ENCODE measurements at places on chromosomes 4 and X.
A peak's percentile ranks its signal among the peaks of the same experiment; 100 is the strongest.

GRCh38 chr4:2837904-2838496, 5.6 kb upstream of the ADD1 start:
- DNase-seq = peak; percentile 11

GRCh38 chr4:115834441-115834840, 721.0 kb upstream of the NDST4 start:
- DNase-seq = no peak

DNA sequence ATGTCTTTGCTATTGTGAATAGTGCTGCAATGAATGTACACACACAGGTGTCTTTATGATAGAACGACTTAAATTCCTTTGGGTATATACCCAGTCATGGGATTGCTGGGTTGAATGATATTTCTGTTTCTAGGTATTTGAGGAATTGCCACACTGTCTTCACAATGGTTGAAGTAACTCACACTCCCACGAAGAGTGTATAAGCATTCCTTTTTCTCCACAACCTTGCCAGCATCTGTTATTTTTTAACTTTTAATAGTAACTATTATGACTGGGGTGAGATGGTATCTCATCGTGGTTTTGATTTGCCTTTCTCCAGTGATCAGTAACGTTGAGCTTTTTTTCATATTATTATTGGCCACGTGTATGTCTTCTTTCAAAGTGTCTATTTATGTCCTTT, 17.6 kb upstream of the DCUN1D4 start:
- DNase-seq = no peak

GRCh38 chr4:184373886-184374405, 100.4 kb downstream of the IRF2 start:
- DNase-seq = no peak

- no peak for DNase-seq
Observed at GRCh38 chr4:184510401-184510800, 36.1 kb upstream of the IRF2 start.

DNA sequence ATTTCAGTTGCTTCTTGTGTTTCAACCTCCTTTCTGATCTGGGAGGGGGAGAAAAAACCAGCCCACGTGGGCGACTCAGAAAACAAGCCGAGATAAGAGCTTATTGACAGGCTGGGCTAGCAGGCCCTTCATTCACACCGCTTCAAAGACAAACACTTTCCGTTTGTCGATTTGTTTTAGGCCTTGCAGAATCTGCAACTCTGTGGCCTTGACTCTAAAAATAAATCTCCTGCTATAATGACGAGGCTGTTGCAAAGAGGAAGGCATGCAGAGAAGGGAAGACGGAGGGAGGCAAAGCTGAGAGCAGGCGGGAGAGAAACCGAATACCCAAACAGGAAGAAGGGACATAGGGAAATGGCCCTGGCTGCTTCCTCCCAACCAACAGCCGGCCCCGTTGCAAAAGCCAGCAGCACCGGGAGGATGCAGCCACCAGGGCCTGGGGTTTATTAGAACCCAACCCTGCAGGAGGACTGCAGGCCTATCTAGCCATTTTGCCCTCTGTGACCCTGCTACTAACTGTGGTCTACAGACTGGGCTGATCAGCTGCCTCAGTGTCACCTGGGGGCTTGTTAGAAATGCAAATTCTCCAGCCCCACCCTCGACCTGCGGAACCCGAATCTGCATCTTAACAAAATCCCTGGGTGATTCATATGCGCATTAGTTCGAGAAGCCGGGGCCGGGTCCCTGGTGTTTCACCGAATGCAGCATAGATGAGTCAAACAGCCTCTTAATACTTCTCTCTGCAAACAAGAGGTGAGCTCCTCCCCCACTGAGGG, 325.5 kb downstream of the BCOR start:
- peak; percentile 75 for DNase-seq

DNA sequence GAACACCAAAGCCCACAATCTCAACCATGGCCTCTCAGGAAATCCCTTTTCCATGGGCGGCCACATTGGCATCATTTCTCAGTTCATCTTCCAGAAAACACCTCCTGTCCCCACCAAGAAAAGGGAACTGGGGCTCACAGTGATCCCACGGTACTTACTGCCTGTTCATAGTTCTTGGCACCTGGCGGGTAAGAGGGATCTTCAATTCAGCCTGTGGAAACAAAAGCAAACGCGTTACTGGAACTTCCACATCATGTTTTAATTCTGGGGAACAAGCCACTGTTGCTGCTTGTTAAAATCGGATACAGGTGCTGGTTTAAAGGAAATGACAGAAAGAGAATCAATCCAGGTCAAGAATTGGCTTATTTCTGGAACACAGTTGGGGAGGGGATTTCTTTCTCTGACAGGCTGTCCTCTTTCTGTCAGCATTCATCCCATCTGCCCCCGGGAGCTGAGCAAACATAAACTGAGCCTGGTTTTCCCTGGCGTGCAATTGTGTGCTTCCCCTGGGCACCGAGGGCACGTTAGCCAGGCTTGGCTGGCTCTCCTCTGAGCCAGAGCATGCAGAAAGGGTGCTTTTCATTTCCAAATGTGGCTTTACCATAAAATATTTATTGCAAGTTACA, 16.8 kb downstream of the CLNK start:
- DNase-seq = no peak

GRCh38 chr4:146134761-146135445, 40.6 kb upstream of the LSM6 start:
- no peak for DNase-seq

GRCh38 chr4:1846580-1846979, 9.4 kb downstream of the LETM1 start:
- DNase-seq = no peak

DNA sequence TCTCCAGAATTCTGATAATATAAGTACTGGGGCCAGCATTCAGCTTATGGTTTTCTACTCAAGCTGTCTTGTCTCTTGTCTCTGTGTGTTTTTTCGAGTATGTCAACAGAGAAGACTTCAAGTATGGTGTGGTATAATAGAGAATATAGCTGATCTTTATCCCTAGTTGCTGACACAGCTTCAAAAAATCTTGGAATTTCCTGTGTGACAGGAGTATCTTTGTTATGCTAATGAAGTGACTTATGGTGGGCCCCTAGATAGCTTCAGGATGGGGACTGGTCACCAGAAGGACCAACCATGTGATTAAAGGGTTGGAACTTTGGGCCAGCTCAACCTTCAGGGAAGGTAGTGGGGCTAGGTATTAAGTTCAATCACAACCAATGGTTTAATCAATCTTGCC, 2.9 kb downstream of the GPRASP3 start:
- no peak for DNase-seq

DNA sequence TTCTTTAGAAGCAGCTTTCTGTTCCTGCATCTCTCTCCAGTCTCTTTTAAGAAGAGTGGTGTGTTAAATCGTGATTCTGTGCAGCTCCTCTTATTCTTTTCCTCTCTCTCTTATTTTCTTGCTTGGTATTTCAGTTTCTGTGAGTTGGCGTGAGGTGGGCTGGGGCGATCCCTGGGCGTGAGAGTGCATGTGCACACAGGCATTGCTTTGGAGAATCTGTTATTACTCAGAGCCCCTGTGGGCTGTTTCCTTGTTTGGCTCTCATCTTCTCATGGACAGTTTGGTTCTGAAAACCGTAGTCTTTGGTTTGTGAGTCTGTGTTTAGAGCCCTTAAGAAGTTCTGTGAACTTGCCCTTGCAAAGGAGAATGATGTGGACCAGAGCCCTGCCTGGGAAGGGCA, 97.2 kb upstream of the CLNK start:
- DNase-seq = no peak

GRCh38 chr4:23353200-23353599, 536.6 kb downstream of the PPARGC1A start:
- DNase-seq = no peak

DNA sequence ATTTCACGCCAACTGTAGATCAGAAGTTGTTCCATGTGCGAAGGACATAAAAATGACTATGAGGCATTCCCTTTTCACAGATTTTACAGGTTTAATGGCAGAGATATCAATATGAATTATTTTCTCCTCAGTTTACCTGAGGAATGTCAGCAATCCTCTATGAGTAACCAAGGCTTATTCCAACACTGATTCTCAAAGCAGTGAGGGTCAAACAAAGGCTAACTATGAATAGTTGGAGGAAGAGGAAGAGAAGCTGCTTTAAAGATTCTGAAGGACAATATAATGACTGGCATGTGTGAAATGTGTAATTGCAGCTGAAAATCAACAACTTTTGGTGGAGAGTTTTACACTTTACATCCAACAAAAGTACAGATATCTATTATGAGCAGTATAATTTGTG, 29.1 kb downstream of the NAF1 start:
- DNase-seq = no peak

- DNase-seq = no peak
Observed at GRCh38 chr4:1887052-1887451, 15.9 kb downstream of the NSD2 start.

DNA sequence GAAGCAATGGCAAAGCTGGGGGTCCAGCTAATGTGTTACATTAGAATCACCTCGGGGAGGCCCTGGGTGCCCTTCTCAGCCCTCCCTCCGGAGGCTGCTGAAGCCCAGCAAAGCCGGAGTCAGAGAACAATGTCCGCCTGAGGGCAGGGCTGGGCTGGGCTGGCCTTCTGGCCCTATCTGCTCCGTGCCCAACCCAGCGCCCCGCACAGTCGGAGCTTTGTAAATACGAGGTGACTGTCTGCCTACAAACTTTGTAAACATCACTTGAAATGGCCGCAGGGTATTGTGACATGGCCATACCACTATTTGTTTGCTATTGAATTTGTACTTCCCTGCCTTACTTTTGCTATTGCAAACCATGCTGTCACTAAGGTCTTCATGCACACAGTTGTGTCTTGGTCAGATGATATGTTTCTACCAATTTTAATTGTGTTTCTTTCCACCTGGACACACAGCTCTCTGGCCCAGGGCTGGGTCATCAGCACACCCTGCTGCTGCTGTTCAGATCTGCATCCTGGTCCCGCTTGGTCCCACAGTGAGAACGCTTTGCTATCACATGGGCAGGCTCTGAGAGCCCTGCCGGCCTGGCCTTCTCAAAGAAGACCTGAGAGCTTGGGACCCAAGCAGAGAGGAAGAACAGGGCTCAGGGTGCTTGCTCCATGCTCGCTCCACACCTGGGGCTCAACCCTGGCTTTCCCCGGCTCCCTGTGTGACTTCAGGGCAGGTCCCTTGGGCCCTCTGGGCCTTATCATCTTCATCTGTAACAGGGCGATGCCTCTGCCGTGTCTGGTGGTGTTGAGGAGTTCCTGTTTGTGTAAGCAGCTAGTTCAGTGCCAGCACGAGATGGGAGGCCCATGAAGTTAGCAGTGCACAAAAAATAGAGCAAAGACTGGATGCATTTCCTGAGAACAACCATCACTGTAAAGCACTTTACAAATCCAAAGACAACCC, 2.3 kb downstream of the S100P start:
- peak; percentile 76 for DNase-seq

DNA sequence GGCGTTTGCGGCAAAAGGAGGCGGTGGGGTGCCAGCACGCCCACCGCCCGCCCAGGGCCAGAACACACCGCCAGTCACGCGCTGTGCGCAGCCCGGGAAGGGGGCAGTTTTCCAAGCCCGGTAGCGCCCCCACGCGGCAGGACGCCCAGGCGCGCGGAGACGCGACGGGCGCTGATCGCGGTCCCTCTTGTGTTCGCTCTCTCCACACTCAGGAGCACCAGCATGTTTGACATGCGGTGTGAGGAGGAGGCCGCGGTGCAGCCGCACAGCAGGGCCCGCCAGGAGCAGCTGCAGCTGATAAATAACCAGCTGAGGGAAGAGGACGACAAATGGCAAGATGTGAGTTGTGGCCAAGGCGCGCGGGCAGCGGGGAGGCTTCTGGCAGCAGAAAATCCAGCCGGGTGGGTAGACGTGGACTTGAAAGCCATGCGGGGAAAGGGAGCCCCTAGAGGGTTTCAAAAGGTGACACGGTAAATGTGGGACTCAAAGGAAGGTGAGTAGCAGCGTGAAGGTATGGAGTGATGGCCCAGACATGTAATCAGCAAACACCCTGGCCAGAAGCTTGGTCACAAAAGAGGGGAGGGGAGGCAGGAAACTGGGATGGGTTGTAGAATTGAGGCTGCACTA, 104.1 kb downstream of the PHOX2B start:
- peak; percentile 84 for DNase-seq

GRCh38 chr4:138892483-138893407, 122.8 kb upstream of the NOCT start:
- DNase-seq = no peak

DNA sequence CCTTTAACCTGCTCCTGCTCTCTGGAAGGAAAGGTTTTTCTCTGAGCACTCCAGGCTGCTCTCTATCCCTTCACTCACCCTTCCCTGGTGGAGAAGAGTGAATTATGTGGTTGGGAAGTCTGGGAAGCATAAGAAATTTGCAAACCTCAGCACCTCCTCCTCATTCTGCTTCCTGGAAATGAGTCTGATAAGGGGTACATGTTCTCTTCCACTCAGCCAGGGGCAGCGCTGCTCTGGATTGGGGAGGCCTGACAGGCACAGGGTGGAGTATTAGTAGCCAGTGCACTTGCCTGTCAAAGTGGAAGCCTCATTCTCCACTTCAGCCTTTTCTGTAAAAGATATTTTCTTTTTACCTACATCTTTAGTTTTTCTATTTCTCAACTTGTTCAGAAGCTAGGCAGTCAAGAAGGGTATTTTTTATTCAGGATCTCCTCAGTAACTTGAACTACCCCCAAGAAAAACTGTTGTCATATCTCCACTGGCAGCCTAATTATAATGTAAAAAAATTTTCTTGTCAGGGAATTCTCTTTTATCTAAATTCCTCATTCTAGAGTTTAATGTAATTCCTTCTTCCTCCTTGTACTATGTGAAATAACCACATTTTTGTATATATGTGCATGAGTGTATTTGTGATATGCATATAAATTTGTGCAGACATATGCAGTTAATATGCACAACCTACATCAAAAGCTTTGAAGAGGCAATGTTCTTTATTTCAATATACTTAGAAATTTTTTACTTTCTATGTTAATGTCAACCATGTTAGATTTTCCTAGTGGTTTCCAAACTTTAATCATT, 15.3 kb downstream of the ADAMTS3 start:
- no peak for DNase-seq

GRCh38 chrX:113510586-113510985, 670.0 kb upstream of the AMOT start:
- no peak for DNase-seq

- no peak for DNase-seq
Observed at GRCh38 chr4:17120761-17121160, 222.3 kb upstream of the LDB2 start.

- DNase-seq = peak; percentile 23
Observed at GRCh38 chr4:33369446-33369845, 2649.3 kb downstream of the PCDH7 start.

DNA sequence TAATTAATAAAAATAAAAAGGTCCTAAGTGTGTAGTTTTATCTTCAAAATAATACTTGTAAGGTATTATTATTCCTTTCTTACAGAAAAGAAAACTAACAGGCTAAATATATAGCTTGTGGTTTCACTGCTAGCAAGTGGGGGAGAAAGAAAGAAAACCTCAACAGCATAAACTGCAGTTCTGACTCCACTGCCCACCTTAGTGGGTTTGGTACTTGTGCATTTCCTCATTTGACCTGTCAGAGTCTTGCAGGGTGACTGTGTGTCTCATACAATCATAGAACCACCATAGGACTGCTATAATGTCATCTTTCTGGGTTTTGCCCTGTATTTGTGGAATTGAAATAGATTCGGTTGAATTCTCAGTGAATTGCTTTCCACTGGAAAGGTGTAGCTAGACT, 94.7 kb upstream of the PUDP start:
- no peak for DNase-seq

- no peak for DNase-seq
Observed at GRCh38 chr4:7753931-7754465, 185.7 kb downstream of the AFAP1 start.

Measured in hepatocyte (in vitro differentiated cells).